ENCODE measurements at places on chromosomes 1 and 21. TPM values are rescaled to one million over a fixed set of nuclear protein-coding genes. Genes with fewer than 3 reads are reported as not detected.

DCST1 gene
- total RNA-seq: not detected

BRWD1 gene
- total RNA-seq: 57.4 TPM

PTPRC gene
- not detected for total RNA-seq

RPS6KC1 gene
- total RNA-seq: 17.8 TPM

GJA5 gene
- total RNA-seq: 0.24 TPM

ATP5PO gene
- 179 TPM for total RNA-seq

HMCN1 gene
- total RNA-seq: 1.9 TPM

TMEM53 gene
- total RNA-seq: 5.5 TPM

FAM167B gene
- total RNA-seq: not detected

SAMD13 gene
- 1.3 TPM for total RNA-seq

AMPD1 gene
- total RNA-seq: not detected

CRABP2 gene
- 132 TPM for total RNA-seq

SERTAD4 gene
- 0.72 TPM for total RNA-seq

GLIS1 gene
- total RNA-seq: 0.24 TPM

CYP4B1 gene
- total RNA-seq: not detected

GPR157 gene
- 26.0 TPM for total RNA-seq
